WTC11 (cell line): ENCODE measurements at places on chromosomes 4 and X.
A peak's percentile ranks its signal among the peaks of the same experiment; 100 is the strongest.

- no peak for DNase-seq
Observed at GRCh38 chr4:8400632-8401325, 39.7 kb downstream of the ACOX3 start.

GRCh38 chrX:145848857-145849256, 31.2 kb downstream of the SLITRK2 start:
- no peak for DNase-seq

DNA sequence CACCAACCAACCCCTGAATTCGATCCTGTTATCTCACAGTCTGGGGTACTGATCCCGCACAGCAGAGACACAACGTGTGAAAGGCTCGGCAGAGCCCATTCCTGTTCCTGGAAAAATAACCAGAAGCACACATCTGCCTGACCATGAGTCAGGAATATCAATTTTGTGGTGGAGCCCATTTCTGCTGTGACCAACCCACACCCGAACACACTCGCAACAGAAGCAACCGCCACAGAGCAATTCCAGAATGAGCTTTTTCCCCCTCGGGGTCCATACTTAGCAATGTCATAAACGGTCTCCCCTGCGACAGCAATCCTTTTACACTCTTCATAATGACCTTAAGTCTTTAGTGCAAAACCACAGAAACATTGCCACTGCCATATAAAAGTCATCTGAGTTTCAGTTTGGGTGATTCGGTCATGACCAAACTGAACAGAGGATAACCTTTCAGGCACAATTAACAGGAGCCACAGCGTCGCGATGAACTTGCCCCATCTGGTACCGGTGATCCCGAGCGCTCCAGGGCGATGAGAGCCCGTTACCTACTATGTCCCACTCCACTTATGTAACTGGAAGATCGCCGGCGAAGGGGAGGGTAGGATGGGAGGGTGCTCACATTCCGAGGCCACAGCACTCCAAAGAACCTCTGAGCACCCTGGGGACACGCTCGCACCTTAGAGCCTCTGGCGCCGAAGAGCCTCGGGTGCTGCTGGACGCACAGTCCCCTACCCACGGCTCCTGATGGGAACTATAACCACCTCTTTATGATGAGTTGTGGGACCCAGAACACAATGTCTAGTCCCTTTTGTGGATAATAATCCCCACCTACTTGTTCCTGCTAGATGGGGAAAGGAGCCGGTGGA, 1.1 kb downstream of the MECP2 start:
- DNase-seq, result no peak

GRCh38 chr4:115675719-115676118, 562.3 kb upstream of the NDST4 start:
- DNase-seq, result no peak

GRCh38 chr4:44679060-44679459, 840 bp downstream of the GUF1 start:
- DNase-seq, result no peak

GRCh38 chrX:71941776-71942175, 31.1 kb downstream of the NHSL2 start:
- DNase-seq, result no peak

DNA sequence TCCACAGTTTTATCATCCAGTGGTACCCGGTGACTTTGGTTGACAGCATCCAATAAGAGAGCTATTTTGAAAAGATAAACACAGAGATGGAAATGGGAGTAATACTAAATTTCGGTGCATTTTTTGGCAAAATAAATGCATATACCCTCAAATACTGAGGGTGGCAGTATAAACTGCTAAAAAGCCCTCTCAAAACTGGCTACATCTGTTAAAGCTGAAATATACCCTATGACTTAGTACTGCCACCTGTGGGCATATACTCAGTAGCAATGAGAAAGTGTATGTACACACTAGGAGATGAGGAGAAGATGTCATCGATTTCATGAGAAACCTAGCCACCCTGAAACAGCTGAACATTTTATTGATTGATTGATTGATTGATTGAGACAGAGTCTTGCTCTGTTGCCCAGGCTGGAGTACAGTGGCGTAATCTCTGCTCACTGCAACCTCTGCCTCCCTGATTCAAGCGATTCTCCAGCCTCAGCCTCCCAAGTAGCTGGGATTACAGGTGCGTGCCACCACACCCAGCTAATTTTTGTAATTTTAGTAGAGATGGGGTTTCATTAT, 12.2 kb upstream of the TMEM128 start:
- DNase-seq, result no peak

- no peak for DNase-seq
Observed at GRCh38 chr4:125387770-125388169, 73.0 kb downstream of the FAT4 start.

DNA sequence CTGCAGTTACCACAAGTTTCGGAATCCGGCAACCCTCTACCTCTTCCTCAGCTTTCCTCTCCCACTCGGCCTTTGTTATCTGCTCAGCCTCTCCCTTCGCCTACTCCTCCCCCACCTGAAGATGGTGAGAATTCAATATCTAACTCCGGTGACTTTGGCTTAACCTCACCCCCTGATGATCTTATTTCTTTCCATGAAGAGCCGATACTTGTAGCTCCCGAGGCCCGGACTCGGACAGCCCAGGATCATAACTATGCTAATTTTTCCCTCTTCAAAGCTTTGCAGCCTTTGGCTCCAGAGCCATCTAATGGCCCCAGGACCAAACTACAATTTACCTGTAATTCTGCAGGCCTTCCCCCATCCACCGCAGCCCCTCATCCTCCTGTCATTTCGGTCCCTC, 32.0 kb upstream of the MGST2 start:
- peak; percentile 48 for DNase-seq

- no peak for DNase-seq
Observed at GRCh38 chr4:57064120-57064519, 46.1 kb downstream of the IGFBP7 start.

- DNase-seq, result no peak
Observed at GRCh38 chrX:154607370-154607769, 11.7 kb downstream of the CTAG1B start.

DNA sequence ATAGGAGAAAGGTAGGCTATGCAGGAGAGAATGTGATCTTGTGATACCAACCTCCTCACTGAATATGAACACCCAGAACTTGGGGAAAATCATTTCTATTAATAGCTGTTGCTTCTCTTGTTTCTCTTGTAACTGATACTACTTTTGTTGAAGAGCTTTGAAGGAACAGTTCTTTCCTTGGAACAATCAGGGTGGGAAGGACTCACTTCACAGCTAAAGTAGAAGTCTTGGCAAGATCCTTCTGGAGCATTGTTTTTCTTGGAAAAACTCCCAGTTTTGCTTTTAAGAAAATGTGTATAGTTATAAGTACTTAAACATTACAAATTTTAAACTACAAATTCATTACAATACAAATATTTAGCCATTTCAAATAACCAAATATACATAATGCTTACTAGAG, 19.1 kb upstream of the XK start:
- no peak for DNase-seq

DNA sequence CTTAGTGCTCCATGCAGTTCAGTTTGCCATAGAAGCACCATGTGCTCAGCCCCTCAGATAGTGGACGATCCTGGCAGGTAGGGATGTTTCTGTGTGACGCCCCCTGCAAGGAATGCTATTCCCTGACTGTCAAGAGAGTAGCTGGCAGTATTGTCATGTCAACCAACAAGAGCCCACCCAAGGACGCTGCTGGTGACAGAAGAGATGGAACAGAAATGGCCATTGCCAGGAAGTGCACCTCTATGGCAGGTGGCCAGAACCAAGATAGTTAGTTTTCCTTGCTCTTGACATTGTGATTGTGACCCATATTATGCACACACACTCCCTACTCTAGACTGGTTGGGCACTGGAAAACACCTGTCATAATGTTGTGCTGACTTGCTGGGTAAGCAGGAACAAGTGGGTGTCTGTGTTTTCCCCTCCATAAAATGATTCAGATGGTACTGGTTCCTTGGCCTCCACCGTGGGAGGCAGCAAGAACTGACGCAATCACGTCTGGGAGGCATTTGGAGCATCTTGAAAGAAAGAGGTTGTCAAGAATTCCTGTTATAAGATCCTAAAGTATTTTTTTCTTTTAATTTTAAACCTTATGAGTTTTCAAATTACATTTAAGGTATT, 507.9 kb downstream of the MID1IP1 start:
- no peak for DNase-seq

- DNase-seq, result no peak
Observed at GRCh38 chr4:176498617-176499256, 179.0 kb downstream of the SPCS3 start.

GRCh38 chrX:49122499-49122898, 1.0 kb downstream of the GPKOW start:
- no peak for DNase-seq

DNA sequence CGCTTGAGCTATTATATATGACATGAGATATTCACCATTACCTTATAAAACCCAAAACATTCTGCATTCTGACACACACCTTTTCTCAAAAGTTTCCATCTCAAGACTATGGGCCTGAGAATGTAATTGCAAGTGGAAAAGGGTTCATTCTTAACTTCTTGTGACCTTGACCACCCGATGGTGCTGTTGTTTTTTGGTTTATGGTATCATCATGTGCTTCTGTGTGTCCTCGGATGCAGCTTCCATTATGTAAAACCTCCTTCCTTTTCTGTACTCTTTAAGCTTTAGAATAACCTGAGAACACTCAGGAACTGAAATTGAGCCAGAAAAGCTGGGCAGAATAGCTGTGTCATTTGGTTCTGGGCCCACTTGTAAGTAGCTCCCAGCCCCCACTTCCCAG, 16.2 kb upstream of the PUDP start:
- DNase-seq, result no peak

DNA sequence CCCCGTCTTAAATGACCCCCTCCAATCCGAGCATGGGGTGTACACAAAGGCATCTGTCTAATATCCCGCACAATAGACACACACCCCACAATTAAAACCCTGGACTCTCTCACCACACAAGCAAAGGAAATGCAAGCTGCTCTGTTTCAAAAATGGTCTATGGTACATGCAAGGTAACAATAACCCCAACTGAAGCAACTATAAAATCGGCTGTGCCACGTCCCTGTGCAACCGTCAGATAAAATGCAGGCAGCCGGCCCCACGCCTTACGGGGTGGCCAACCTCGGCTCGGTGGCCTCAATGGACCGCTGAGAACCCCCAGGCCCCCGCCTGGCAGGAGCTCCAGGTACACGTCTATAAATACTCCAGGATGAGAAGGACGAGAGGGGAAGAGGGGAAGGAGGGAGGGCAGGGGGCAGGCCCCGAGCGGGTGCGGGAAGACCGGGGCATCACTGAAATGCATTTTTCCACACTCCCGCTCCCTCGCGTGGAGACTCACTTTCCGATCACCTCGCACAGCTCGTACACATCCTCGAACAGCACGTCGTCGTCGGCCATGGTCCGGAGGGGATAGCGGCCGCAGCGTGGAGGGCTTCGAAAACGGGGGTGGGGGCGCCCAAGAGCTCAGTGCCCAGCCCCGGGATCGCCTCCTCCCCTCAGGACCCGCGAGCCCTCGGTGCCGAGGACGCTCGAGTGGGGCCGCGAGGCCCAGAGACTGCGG, 763 bp downstream of the CASK start:
- DNase-seq, result peak; percentile 34

DNA sequence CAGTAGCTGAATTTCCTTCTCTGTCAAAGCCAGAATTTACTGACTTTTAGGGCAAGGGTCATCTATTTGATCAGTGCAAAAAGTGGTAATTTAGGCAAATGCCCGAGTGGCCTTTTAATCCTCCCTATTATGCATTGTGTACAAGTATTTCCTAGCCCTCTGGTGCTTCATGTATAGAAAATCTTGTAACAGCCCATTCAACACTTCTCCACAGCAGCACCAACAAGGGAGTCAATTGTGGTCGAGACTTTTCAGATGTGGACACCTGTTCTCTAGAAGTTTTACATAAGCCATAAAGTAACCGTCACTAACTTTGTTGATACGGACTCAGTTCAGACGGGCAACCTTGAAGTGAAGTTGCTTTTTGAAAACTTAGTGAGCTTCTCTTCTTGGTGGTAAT, 50.9 kb upstream of the FHDC1 start:
- DNase-seq, result no peak

- DNase-seq, result no peak
Observed at GRCh38 chr4:141645611-141646340, 9.4 kb downstream of the IL15 start.

DNA sequence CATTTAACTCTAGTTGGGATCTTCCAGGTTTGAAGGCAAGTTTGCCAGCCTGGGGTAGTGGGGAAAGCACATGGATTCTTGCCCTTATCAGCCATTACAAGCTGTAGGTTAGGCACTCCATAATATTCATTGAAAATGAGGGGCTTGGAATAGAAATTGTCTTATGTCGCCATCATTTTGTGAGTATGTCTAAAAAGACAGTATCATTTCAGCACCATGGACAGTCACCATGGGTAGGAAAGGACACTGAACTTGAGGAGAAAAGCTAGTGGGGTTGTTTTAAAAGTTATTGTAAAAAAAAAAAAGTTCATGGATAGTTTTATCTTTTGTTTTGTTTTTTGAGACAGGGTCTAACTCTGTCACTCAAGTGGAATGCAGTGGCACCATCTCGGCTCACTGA, 356.1 kb downstream of the HNRNPD start:
- no peak for DNase-seq

DNA sequence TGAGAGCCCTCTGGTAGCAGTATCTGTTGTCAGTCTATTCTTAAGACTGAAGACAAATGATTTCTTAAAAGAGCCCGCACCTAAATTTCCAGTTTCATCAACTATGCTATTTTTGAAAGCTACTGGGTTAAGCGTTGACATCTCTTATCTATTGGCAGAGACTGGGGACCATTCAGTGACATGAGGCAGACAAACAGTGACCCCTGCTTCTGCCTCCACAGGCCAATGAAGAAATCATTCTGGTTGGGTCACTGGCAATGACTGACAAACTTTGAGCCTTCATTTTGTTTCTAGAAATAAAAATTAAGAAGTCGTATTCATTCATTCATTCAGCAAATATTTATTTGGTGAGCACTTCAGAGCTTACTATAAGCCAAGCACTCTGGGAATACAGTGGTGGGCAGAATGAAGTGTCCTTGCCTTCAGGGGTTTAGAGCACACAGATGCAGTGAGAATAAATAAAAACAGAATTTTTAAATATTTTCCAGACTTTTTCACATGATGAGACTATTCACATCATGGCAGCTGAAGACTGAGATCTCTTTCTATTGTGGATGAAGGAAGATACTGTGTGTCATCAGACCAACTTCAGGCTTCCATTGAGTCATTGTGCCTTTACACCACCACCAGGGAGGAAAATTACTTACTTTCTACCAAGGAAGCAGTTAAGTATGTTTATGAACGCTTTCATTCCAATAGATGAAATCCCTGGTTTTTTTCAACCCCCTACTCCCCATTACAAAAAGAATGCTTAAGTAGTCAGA, 36.0 kb downstream of the SORBS2 start:
- DNase-seq, result no peak

GRCh38 chrX:47218920-47219815, 687 bp downstream of the CDK16 start:
- peak; percentile 36 for DNase-seq

- DNase-seq, result no peak
Observed at GRCh38 chr4:140719022-140719421, 37.2 kb downstream of the TBC1D9 start.

GRCh38 chrX:45975633-45976032, 569.6 kb downstream of the ZNF674 start:
- no peak for DNase-seq

GRCh38 chr4:26218677-26219605, 101.9 kb upstream of the RBPJ start:
- no peak for DNase-seq
